Activated CD8-positive, alpha-beta memory T cell treated with anti-CD3 and anti-CD28 coated beads for 36 hours (primary cell): ENCODE measurements at places on chromosomes 7 and 10. TPM values are rescaled to one million over a fixed set of nuclear protein-coding genes. Genes with fewer than 3 reads are reported as not detected.

WNT2 gene
- not detected for total RNA-seq

PGAM2 gene
- not detected for total RNA-seq

PRLHR gene
- total RNA-seq: not detected

ARID5B gene
- total RNA-seq: 33.1 TPM

PHKG1 gene
- total RNA-seq: 1.3 TPM

SLC16A12 gene
- total RNA-seq: not detected

ELOVL3 gene
- not detected for total RNA-seq

CCDC7 gene
- 7.4 TPM for total RNA-seq

UBTD1 gene
- total RNA-seq: 2.3 TPM

TMEM140 gene
- 2.8 TPM for total RNA-seq

CRPPA gene
- 1.5 TPM for total RNA-seq

STARD3NL gene
- 48.1 TPM for total RNA-seq

CACNB2 gene
- total RNA-seq: not detected

CACNA2D1 gene
- not detected for total RNA-seq

ANXA8 gene
- not detected for total RNA-seq
